ENCODE measurements at places on chromosomes 4 and X. TPM values are rescaled to one million over a fixed set of nuclear protein-coding genes. Genes with fewer than 3 reads are reported as not detected.
A peak's percentile ranks its signal among the peaks of the same experiment; 100 is the strongest.

Gene NAAA
- 17.0 TPM for total RNA-seq

Gene RENBP
- total RNA-seq, result 1.3 TPM

Gene FSTL5
- total RNA-seq, result not detected

Gene HHIP
- total RNA-seq, result not detected

Gene ZDHHC15
- total RNA-seq, result not detected

DNA sequence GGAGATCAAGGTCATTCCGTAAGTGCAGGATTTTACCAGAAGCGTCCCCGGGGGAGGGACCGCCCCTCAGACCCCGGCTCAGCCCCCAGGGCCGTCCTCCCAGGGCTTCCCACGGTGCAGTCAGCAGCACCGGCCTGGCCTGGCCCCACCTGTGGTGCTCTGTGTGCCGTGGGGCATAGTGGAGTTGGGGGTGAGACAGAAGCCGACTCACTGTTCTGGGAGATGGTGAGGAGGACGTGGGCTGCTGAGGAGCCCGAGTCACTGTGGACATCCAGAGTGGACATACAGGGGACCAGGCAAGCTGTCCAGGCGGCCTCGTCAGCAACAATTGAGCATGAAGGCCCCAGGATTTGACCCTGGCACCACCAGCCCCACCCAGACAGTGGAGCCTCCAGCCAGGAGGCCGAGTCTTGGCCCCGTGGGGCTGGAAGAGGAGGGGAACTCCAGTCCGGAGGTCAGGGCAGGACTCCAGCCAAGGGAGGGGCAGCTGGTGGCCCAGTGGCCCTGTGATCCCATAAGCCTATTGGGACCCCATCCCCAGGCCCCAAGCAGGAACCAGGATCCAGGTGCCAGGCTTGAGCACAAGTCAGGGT, 19.1 kb downstream of the ATP5ME start:
- no peak for DNase-seq
- no peaks in the 10 kb centered on the region for H3K4me1 ChIP-seq
- H3K36me3 ChIP-seq, result no peaks in the 10 kb centered on the region
- H3K27me3 ChIP-seq, result no peaks in the 10 kb centered on the region
- H3K4me3 ChIP-seq, result no peak overlapping the region
- H3K27ac ChIP-seq, result no peak overlapping the region

DNA sequence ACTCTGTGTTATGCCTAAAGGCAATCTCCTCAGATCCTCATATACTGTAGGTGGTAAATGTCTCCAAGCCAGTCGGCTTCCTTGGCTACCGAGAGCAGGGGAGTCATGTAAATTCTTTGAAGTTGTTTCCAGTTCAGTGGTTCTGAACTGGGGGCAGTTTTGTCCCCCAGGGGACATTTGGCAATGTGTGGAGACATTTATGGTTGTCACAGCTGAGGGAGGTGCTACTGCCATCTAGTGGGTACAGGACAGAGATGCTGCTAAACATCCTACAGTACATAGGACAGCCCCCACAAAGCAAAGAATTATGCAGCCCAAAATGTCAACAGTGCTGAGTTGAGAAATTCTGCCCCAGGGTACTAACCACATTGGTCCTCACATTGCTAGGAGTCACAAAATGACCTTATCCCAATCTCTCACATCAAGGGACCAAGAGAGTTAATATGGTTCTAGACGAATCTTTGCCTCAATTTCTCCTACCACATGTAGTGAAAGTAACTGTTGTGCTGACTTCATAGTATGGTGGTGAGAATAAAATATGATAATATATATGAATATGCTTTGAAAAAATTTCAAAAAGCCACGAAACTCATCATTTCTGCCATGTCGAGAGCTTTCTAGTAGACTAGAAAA, 104.4 kb upstream of the ARHGAP24 start:
- H3K27ac ChIP-seq, result no peak overlapping the region
- no peak overlapping the region for H3K4me3 ChIP-seq
- H3K4me1 ChIP-seq, result no peaks in the 10 kb centered on the region
- peak; percentile 21 for DNase-seq
- no peaks in the 10 kb centered on the region for H3K36me3 ChIP-seq
- no peaks in the 10 kb centered on the region for H3K27me3 ChIP-seq

GRCh38 chrX:144715337-144715736, 532.0 kb upstream of the SPANXN1 start:
- H3K36me3 ChIP-seq, result no peaks in the 10 kb centered on the region
- H3K27me3 ChIP-seq, result no peaks in the 10 kb centered on the region
- H3K4me3 ChIP-seq, result no peak overlapping the region
- DNase-seq, result no peak
- H3K4me1 ChIP-seq, result no peaks in the 10 kb centered on the region

- H3K27me3 ChIP-seq, result no peaks in the 10 kb centered on the region
- no peak overlapping the region for H3K27ac ChIP-seq
- H3K4me1 ChIP-seq, result no peaks in the 10 kb centered on the region
- no peak overlapping the region for H3K4me3 ChIP-seq
Observed at GRCh38 chr4:37533286-37534033, 152.7 kb downstream of the RELL1 start.

DNA sequence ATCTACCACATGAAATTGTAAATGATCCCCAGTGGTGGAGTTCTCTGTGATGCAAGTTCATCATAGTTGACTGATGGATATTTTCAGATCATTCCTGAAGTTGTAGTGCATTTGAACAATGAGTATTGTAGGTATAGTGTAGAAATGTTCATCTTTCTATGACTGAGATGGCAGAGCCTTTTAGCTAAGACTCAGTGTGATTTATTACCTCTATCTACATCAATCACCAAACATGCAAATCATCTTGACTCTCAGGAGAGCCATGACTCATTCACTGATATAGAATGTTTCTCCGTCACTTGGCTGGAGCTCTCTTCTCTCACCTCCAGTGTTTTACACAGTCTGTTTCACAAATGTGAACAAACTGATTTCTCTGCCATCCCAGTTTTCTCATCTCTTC, 392.6 kb downstream of the IL1RAPL1 start:
- no peak for DNase-seq
- no peaks in the 10 kb centered on the region for H3K4me1 ChIP-seq
- H3K27ac ChIP-seq, result no peak overlapping the region
- H3K27me3 ChIP-seq, result no peaks in the 10 kb centered on the region
- H3K36me3 ChIP-seq, result no peaks in the 10 kb centered on the region
- H3K4me3 ChIP-seq, result no peak overlapping the region

DNA sequence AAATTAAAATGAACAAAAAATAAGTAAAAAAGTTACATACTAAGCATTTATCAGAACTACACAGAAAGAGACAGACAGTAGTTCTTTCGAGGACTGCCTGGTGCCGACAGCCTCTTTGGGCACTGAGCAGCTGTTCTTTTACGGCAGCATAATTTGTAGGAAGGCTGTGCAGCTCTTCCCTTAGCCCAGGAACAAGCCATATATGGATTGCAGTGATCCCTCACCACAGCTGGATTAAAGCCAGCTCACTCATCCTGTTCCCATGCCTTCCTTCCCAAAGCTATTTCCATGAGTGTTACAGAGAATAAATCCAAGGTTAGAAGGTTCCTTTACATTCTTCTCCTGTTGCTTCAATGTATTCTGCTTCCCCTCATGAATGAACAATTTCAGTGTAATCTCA, 71.7 kb downstream of the DDX60L start:
- H3K27ac ChIP-seq, result no peak overlapping the region
- no peaks in the 10 kb centered on the region for H3K27me3 ChIP-seq
- no peak overlapping the region for H3K4me3 ChIP-seq
- H3K4me1 ChIP-seq, result peaks cover 18% of the 10 kb centered on the region
- peaks cover 9% of the 10 kb centered on the region for H3K36me3 ChIP-seq

DNA sequence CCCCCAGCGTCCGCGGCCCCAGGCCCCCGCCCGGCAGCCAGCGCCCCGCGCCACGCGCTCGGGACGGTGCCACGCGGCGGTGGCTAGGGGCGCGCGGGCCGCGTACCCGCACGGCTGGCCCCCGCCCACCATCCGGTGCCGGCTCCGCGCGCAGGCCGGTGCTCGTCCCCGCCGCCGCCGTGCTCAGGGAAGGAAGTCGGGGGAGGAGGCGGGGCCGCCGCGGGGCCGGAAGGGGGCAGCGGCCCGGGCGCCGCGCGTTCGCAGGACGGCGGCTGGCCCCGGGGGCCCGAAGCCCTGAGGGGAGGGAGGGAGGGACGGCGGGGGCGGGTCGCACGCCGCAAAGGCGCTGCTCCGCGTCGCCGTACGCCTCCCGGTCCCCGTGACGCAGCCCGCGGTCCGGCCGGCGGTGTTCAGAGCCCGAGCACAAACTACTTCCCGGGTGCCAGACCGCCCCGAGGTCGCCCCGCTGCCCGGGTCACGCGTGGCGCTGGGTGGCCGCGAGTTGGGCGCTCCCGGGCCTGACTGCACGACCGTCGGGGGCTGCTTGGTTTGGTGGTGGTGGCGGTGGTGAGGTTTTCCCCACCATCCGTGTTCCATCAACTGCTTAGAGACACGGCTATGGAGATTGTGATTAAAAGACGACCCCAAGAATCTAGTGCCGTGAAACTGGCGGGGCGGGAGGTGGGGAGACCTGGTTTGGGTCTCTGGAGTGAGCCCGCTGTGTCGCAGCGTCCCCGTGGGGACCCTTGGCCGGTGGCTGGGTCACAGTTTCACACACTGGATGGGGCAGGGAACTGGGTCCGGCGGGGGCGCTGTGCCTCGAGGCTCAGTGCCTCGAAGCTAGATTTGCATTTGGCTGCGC, at the start of gene DCTD:
Gene DCTD, minus strand, starts transcription at position 205 of the 862 bp plus-strand sequence. CDS start 1,818 bp downstream, outside the sequence.
- H3K4me3 ChIP-seq, result peak within 1 kb of the TSS; percentile 69
- H3K27me3 ChIP-seq, result no peaks in the 10 kb centered on the region
- peaks cover 10% of the 10 kb centered on the region for H3K4me1 ChIP-seq
- peaks cover 5% of the 10 kb centered on the region for H3K36me3 ChIP-seq
- peak within 1 kb of the TSS; percentile 87 for H3K27ac ChIP-seq

- no peaks in the 10 kb centered on the region for H3K27me3 ChIP-seq
- H3K4me3 ChIP-seq, result no peak overlapping the region
- H3K36me3 ChIP-seq, result no peaks in the 10 kb centered on the region
- DNase-seq, result no peak
- H3K4me1 ChIP-seq, result no peaks in the 10 kb centered on the region
- H3K27ac ChIP-seq, result no peak overlapping the region
Observed at GRCh38 chr4:143076723-143077122, 108.0 kb upstream of the USP38 start.

GRCh38 chr4:155900381-155900780, 3.1 kb upstream of the TDO2 start:
- H3K27me3 ChIP-seq, result no peaks in the 10 kb centered on the region
- H3K27ac ChIP-seq, result no peak overlapping the region
- H3K36me3 ChIP-seq, result no peaks in the 10 kb centered on the region
- H3K4me3 ChIP-seq, result no peak overlapping the region

DNA sequence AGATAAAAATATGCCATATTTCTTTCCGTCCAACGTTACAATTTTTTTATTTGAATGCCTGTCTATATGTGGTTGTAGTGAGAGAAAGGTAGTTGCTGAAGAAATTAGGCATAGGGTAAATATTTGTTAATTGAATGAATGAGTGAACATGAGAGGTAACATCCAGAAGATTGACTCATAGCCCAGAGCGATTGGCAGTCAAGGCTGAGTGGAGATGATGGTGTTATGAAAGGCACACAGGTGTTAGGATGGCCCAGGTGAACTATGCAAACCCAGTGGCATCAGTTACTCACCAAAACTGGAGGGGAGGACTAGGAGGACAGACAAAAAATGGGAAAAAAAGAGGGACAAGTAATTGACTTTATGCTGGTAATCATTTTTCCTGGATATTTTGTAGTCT, 31.7 kb upstream of the SPRY1 start:
- no peak for DNase-seq
- H3K4me3 ChIP-seq, result no peak overlapping the region

DNA sequence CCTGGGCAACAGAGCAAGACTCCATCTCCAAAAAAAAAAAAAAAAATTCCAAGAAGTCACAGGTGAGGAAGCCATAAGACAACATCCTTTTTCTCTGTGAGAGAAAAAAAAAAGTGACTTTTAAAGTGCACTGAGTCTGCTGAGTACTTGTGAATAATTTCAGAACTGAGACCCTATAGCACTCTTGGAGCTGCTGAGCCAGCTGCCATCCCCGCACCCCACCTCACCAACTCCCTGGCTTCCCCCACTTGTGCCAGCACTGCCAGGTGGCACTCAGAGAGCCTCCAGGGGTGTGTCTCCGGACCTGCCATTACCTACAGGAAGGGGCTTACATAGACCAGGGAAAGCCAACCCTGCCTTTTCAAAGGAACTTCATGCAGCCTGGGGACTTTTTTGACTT, 39.2 kb upstream of the HS3ST1 start:
- no peak for DNase-seq
- H3K4me1 ChIP-seq, result peaks cover 16% of the 10 kb centered on the region
- H3K36me3 ChIP-seq, result no peaks in the 10 kb centered on the region
- H3K27me3 ChIP-seq, result no peaks in the 10 kb centered on the region
- H3K4me3 ChIP-seq, result no peak overlapping the region

DNA sequence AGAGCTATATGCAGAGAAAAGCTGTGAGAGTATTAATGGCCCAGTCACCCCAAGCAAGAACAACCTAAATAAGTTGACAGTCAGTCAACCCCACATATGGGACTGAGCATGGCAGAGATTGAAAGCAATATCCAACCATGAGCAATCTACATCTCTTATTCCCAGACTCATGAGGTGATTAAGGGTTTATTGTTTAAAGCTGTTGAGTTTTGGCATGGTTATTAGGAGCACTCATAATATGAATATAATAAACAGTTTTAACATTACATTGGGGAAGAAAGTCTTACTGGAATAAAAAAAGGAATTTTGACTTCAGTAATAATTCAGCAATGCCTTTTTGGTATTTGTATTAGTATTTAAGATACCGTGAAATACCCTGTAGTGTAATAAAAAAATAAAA, 1627.4 kb downstream of the STIM2 start:
- H3K36me3 ChIP-seq, result no peaks in the 10 kb centered on the region
- no peaks in the 10 kb centered on the region for H3K4me1 ChIP-seq
- DNase-seq, result no peak
- no peak overlapping the region for H3K27ac ChIP-seq
- H3K27me3 ChIP-seq, result no peaks in the 10 kb centered on the region

DNA sequence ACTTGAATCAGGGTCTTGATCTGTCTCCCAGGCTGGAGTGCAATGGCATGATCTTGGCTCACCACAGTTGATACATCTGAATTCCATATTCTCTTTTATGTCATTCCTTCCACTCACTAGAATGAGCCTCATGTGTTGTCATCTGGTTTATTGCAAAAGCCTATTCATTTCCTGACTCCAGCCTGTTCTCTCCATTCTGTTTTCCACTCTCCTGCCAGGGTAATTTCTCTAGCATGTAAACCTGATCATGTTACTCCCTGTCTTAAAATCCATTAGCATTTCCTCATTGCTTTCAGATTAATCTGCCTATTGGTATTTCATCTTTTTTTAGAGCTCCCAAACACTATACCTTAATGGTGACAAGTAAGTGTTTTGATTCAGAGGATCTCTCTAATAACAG, 4.3 kb upstream of the DDX60L start:
- H3K27me3 ChIP-seq, result no peaks in the 10 kb centered on the region
- DNase-seq, result no peak
- H3K27ac ChIP-seq, result peak overlapping the region; percentile 97
